ENCODE measurements at places on chromosomes 5 and 9.
A peak's percentile ranks its signal among the peaks of the same experiment; 100 is the strongest.

GRCh38 chr9:28832168-28832770 lies 1259.0 kb upstream of the C9orf72 start:
- no peak for DNase-seq

DNA sequence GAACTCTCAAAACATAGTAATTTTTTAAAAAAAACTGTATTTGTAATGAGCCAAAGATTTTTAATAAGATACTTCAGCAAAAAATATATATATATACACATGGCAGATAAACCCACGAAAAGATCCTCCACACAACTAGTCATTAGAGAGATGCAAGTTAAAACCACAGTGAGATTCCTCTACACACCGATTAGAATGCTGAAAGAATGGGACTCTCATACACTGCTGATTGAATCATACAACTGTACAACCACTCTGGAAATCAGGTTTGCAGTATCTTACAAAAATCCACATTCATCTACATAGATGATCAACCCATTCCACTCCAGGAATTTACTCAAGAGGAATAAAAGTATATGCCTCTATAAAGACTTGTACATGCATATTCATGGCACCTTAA lies 43.7 kb downstream of the RASEF start:
- DNase-seq: no peak

GRCh38 chr5:97600486-97600885 lies 417.4 kb upstream of the RIOK2 start:
- DNase-seq: no peak

DNA sequence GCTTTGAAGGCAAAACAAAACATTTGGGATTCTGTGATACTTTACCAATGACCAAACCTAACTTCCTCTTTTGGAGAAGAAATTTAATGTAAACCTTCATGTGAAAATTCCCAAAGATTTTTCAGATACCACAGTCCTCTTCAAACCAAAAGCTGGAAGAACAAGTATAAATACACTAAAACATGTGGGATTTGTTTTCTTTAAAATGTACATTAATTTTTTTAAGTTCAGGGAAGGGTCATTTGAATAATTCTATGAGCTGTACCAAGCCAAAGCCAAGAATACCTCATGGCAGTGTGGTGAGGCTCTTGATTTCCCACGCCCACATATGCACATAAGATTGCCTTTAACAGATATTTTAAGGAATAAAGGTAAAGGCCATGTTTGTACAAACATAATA lies 28.4 kb upstream of the ITGA1 start:
- DNase-seq: no peak

- no peak for DNase-seq
Observed at GRCh38 chr5:145859897-145860296, 12.9 kb downstream of the GRXCR2 start.

GRCh38 chr9:136599811-136600660 lies 54.2 kb upstream of the NOTCH1 start:
- DNase-seq: no peak

- DNase-seq: no peak
Observed at GRCh38 chr5:18057725-18058124, 423.5 kb downstream of the TAF11L14 start.

DNA sequence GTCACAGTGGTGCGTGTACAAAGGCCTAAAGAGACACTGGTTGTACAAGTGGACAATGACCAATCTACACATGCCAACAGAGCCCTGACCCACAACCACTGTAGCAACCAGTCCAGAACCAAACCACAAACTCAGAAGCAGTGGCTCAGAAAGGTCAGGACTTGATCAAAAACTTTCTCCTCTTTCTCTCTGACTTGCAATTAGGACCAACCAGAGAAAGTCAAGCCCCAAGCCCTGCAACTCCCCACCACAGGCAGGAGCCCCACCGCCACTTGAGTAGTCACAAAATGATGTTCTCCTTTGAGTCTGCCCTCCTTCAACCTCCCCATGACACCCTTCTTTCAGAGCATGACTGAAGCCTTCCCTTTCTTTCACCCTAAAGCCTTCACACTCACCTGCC lies 291.8 kb downstream of the CDH10 start:
- DNase-seq: no peak

DNA sequence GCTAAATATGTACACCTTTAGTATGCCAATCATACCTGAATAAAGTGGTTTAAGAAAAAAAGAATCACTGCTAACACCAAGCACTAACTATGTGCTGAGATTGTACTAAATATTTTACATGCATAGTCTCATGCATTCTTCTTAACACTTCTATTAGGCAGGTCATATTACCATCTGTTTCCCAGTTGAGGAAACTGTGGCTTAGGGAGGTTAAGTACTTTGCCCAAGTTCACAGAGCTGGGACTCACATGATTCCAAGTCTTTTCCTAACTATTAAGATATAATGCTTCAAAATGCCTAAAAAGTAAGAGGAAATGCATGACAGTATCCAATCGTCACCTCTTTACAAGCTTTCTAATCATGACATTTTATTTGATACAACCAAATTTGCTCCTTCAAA lies 69.2 kb upstream of the PLPP6 start:
- no peak for DNase-seq

- DNase-seq: no peak
Observed at GRCh38 chr5:62413711-62414110, 1.1 kb downstream of the IPO11 start.

GRCh38 chr5:163248333-163248732 lies 189.1 kb upstream of the CCNG1 start:
- no peak for DNase-seq

DNA sequence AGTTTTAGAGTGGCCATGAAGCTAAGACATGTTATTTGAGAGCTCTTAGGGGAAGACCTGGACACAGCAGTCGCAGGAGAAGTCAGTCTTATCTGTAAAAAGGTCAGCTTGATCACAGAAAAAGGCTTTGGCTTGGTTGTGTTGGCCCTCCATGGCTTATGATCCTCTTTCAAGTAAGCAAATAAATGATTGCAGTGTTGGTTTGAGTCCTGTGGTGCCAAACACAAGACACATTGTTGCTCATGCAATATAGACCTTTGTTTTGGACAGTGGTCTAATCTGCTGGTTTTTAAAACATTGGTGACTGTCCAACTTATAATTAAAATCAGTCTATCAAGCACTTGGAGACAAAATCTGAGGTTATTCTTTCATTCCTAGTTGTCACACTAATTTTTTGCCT lies 54.0 kb downstream of the DOCK8 start:
- DNase-seq: no peak

DNA sequence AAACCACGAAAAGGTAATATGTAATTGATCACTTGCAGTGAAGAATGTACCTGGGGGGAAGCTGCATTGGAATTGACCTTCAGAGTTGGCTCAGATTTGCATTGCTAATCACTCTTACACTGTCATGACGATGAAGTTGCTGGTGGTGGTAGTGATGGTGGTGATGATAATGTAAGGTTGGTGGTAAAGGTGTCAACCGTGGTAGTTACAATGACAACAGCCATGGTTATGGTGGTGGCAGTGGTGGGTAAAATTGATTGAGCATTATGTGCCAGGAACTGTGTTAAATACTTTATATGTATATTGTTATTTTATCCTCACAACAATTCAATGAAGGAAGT lies 282.4 kb downstream of the NR3C1 start:
- no peak for DNase-seq

DNA sequence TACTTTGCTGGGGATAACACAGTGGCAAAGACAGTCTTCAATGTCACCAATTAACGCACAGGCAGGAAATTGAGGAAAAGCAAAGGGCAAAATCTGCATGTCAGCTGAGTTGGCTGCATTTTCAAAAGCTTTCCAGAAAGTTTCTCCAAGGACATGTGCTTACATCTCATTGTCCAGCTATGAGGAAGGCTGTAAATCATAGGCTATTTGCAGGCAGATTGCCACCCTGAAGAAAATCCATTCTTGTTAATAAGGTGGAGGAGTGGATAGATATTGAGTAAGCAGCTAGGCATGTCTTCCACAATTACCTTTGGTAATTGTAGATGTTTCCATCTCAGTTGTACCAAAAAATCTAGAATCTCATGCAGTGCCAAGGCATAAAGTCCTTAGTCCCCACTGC lies 278.0 kb upstream of the NUDT12 start:
- DNase-seq: no peak

GRCh38 chr5:118967059-118967508 lies 21.3 kb downstream of the DTWD2 start:
- DNase-seq: no peak

DNA sequence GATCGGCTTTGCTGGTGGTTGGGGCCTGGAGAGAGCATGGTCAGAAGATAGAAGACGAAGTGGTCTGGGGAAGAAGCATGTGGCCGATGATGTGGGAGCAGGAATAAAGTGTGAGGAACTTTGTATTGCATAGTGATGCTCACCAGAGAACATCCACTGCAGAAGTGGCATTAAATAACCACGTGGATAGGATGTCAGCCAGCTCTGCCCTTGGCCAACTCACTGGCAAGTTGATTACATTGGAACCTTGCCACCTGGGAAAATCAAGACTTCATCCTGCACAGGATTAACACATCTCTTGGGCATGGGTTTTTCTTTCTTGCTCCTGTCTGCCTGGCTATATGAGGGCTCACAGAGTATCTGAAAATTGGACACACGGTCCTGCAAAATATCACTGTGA lies 217.4 kb downstream of the DMRT2 start:
- no peak for DNase-seq

- DNase-seq: no peak
Observed at GRCh38 chr5:115257981-115258380, 4.7 kb downstream of the PGGT1B start.

DNA sequence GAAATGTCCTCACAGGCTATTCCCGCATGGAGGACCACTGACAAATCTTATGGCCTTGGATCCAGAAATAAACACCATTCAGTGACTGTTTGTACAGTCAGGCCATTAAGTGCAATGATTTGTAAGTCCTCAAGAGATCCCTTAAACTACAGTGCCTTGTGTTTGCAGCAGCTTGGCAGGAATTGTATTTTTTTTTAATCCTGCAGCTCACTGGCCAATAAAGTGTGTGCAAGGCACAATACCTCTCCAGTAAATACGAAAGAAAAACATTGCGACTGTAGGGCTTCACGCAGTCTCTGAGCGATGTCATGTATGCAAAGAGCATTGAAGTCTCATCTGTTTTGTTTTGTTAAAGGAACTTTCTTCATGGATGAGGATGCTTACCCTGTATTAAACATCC lies 74.2 kb upstream of the TUSC1 start:
- no peak for DNase-seq

DNA sequence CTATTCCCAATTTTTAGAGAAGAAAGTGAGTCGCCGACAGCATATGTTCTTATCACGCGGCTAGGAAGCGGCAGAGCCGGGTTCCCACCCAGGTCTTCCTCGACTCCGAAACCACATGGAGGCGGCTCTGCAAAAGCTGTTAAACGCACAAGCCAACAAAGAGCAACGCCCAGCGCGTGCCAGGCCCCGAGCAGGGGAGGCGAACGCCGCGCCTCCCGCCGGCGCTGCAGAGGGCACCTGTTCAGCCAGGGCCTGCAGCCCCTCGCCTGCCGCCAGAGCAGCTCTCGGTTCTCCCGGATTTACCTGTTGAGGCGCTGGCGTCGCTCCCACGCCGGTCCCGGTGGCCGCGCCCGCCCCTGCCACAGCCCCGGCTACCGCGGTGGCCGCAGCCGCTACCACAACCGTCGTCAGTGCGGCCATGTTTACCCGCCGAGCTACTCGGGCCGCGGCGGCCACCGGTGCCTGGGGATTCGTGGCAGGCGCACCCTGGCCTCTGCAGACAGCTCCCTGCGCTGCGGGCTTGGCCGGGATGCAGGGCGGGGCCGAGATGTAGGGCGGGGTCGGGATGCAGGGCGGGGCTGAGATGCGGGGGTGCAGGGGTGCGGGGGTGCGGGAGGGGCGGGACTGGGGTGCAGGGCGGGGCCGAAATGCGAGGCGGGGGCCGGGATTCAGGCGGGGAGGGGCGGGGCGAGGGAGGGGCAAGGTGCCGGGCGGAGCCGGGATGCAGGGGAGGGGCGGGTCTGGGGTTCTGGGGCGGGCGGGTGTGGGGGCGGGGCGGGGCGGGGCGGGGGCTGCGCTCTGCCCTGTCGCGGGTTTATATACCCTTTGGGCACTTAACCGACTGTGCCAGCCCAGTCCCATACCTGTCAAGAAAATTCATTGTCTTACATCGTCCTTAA lies at the start of gene CCDC112:
Gene CCDC112 (minus strand): TSS at position 531 of the 899 bp plus-strand sequence. CDS start 111 bp downstream, at position 420.
- peak; percentile 76 for DNase-seq

DNA sequence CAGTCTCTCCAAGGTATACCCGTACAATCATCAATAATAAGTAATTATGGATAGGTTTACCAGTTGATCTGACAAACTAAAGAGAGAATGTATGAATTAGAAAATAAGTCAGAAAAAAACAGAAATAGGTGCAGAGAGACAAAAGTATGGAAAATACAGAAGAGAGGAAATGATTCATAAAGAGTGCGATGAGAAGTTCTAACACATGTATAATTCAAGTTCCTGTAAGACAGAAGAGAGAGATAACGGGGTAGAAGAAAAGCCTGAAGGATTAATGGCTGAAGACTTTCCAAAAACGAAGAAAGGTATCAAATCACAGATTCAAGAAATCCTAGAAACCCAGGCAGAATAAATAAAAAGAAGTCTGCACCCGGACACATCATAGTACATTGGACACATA lies 16.2 kb upstream of the SMU1 start:
- DNase-seq: no peak

- DNase-seq: no peak
Observed at GRCh38 chr9:130991778-130992681, 16.9 kb upstream of the LAMC3 start.

DNA sequence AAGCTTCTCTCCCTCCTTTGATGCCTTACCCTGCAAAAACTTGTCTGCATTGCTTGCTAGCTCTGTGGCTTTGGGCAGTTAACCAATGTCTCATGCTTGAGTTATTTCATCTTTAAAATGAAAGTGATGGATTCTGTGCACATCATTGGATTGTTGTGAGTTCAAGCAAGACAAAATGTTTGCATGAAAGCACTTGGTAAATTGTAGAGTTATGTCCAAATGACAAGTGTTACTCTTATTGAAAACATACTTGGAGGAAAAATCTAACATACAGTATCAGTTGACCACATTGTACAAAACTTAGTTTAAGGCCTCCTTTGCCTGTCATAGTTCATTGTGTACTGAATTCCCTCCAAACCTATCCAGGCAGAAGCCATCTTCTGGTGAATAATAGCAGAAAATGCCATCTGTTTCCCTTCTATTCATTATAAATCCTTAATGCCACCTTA lies 30.0 kb downstream of the TGFBR1 start:
- DNase-seq: peak; percentile 63

GRCh38 chr5:83964271-83964670 lies 243.6 kb upstream of the HAPLN1 start:
- DNase-seq: no peak

- no peak for DNase-seq
Observed at GRCh38 chr9:114787214-114787613, 18.6 kb downstream of the TNFSF15 start.

DNA sequence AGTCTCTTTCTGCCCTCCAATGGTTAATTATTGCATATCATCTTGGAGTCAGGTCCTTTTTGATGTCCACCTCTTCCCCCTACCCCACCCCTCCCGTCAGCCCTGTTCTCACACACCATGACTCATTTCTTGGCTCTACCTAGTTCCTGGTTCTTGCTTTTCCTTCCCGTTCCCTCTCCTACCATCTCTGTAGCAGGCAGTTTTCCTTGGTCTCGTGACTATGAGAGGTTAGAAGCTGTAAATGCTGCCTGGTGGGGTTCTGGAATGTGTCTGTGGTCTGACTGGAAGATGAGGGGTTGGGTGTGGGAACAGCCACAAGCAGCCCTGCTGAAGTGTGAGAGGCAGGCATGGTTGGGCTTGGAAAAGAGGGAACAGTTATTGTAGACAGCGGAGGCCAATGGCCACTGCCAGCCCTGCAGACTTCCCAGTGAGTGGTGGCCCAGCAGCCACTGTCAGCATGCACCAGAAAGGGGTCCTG lies 18.2 kb downstream of the SLC22A5 start:
- no peak for DNase-seq

Measured in activated CD8-positive, alpha-beta T cell treated with anti-CD3 and anti-CD28 coated beads, Interleukin-2, amount 10 ng/mL, durations not matched to agents 7 days and 5 days (primary cell).